Vagina (tissue), 2 donors: ENCODE measurements at places on chromosomes 13 and 19.
A peak's percentile ranks its signal among the peaks of the same experiment; 100 is the strongest.

GRCh38 chr13:24147570-24147963 lies 13.0 kb upstream of the SPATA13 start:
- DNase-seq, result no peak

DNA sequence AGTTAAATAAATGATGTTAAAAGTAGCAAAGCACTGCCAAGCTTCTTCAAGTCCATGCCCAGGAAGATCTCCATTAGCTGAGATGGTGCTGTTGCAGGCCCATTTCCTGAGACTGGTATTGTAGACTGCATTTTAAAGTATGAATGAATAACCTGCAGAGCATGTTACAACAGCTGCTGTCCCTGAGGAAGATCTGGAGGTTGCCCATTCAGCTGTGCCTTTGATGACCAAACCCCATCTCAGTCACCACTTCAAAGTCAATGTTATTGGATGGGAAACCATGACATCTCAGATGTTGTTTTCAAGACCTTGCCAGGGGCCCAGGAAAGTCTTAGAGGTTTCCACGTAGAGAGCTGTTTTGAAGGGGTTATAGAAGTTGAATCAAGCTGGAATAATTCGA lies 281.3 kb downstream of the MTUS2 start:
- DNase-seq, result no peak

GRCh38 chr13:104847922-104848321 lies 1687.5 kb downstream of the EFNB2 start:
- no peak for DNase-seq

- DNase-seq, result no peak
Observed at GRCh38 chr13:74023484-74023883, 110.7 kb downstream of the KLF12 start.

GRCh38 chr13:66399873-66400272 lies 830.3 kb downstream of the PCDH9 start:
- DNase-seq, result no peak

DNA sequence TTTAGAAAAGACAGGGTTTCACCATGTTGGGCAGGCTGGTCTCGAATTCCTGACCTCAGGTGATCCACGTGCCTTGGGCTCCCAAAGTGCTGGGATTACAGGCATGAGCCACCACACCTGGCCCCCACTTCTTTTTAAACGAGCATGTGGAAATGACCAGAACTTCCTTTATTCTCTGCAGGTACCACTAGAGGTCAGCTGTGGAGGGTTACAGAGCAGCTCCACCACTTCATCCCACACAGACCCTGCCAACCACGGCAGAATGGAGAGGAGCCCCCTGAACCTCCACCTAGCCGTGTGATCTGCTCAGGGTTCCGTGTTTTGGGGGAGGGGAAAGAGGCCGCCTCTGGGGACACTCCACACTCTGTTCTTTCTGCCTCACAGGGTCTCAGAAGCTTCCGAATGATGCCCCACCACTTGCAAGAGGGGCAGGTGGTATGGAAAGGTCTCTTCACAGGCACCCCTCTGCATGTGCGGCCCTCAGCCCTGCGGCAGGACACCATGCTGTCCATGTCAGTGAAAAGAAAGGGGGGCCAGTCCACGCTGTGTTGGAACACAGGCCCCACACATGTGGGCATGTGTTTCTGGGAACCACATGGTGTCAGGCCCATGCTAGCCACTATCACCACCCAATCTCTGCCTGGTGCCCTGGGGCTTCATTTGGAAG lies 465.0 kb downstream of the TSHZ3 start:
- peak; percentile 64 for DNase-seq

DNA sequence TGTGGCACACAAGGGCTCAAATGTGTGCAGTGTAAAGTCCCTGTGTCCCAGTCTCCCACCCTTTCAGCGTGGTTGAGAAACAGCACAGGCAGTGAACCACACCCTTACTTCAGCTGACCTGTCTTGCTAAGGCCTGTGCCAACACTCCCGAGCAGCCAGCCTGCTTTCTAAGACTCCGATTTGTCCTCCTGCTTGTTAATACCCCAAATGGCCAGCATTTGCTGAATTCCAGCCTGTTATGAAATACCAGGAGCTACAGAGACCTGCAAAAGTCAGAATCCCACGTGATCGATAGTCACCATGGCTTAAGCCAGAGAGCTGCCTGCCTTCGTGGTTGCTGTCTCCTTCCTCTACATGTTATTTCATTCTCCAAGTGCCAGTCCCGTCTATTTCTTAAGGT lies 200.5 kb downstream of the FGF9 start:
- DNase-seq, result no peak

GRCh38 chr13:59960683-59961082 lies 203.0 kb downstream of the DIAPH3 start:
- DNase-seq, result no peak

- DNase-seq, result no peak
Observed at GRCh38 chr19:20278342-20278741, 111.3 kb downstream of the ZNF486 start.

DNA sequence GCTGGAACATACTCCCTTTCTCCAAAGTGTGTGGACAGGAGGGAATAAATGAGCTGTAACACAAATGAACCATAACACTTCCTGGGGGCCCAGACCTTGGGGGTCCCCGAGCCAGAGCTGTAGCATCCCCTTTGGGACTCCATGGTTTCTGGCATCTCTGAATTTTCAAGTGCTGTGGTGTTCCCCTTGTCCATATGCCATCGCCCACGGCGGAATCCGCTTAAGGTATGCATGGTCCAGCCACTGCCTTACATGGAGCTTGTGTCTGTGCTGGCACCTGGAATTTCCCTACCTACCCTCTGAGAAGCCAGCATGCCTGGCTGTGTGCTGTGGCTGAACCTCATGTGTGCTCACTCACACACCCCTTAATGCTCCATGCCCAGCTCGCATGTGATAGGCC lies 943.6 kb downstream of the SLITRK1 start:
- no peak for DNase-seq

DNA sequence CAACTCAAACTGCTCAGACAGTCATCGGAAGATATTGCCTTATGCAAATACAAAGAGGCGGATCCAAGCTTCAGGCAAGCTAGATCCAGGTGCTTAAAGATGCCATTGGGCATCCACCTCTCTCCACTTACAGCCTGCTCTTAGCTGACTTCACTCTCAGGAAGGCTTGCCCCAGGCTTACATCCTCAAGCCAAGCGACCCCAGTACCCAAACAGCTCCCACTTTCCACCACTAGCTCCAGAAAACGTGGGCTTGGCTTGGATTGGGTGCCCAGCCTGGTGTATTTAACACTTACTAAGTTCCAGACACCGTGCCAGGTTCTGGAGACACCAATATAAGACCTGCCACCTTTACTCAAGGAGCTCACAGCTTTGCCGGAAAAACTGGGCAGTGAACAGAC lies 142.1 kb upstream of the VSTM2B start:
- DNase-seq, result peak; percentile 37

- no peak for DNase-seq
Observed at GRCh38 chr19:8973501-8974091, 36.6 kb downstream of the MUC16 start.

GRCh38 chr13:35923347-35923746 lies 207.8 kb downstream of the DCLK1 start:
- DNase-seq, result no peak

GRCh38 chr19:48500830-48501493 lies 10.7 kb downstream of the LMTK3 start:
- no peak for DNase-seq

DNA sequence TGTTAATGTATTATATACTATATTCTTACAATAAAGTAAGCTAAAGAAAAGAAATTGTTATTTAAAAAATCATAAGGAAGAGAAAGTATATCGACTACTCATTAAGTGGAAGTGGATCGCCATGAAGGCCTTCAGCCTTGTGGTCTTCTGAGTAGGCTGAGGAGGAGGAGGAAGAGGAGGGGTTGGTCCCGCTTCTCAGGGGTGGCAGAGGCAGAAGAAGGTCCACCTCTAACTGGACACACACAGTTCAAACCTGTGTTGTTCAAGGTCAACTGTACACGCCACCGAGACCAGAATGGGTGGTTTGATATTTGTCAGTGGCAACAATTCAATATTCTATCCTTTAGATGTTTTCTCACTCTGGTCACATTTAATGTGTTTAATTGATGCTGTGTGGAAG lies 67.2 kb downstream of the ALOX5AP start:
- DNase-seq, result no peak

GRCh38 chr13:86003029-86003428 lies 203.8 kb upstream of the SLITRK6 start:
- DNase-seq, result no peak

DNA sequence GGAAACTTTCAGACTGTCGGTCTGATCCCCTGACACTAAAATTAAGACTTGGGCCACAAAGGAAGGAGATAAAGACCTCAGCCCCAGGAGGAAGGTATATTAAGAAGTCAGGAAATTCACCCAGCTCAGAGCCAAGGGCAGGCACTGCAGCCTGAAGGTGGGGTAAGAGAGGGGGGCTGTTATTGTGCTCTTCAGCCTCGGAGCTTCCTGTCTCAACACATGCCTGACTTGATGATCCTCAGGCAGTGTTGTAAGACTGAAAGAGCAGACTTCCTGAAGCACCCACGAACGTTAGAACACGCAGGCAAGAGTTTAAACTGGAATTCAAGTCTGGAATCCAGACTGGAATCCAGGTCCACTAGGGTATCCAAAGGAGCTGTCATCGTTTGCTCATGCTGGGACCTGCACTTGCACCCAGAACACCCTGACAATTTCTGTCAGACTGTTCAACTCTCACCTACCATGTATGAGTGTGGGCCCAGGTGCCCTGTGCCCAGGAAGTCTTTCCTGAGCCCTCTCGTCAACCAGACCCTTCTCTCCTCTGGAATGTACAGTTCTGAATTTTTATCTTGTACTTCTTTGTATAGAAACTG lies 10.7 kb upstream of the FLT1 start:
- DNase-seq, result no peak

GRCh38 chr19:15971224-15971780 lies 22.5 kb downstream of the OR10H4 start:
- DNase-seq, result no peak

GRCh38 chr19:50333737-50334617 lies 4.8 kb upstream of the KCNC3 start:
- DNase-seq, result no peak

- DNase-seq, result no peak
Observed at GRCh38 chr13:95418946-95419345, 117.7 kb upstream of the ABCC4 start.

DNA sequence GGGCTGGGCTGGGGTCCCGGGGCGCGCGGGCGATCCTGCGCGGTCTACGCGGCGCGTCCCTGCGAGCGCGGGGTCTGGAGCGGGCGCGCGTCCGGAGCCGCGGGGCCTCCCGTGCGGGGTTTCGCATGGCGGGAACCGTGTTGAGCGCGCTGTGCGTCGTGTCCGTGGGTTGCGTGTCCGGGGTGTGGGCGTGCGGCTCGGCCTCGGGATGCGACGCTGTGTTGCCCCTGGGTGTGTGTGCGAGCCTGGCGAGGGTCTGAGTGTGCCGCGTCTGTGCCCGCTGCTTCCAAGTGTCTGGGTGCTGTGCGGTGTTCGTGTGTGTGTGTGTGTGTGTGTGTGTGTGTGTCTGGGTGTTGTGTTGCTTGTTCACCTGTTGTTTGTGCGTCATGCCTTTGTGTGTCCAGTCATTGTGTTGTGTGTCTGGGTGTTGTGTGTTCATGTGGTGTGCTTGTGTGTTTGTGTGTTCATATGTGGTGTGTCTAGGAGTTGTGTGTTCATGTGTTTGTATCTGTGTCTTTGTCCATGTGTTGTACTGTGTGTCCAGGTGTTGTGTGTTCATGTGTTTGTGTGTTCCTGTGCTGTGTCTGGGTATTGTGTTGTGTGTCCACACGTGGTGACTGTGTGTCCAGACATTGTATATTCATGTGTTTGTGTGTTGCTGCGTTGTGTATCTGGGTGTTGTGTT lies 552 bp downstream of the PLK5 start:
- no peak for DNase-seq

DNA sequence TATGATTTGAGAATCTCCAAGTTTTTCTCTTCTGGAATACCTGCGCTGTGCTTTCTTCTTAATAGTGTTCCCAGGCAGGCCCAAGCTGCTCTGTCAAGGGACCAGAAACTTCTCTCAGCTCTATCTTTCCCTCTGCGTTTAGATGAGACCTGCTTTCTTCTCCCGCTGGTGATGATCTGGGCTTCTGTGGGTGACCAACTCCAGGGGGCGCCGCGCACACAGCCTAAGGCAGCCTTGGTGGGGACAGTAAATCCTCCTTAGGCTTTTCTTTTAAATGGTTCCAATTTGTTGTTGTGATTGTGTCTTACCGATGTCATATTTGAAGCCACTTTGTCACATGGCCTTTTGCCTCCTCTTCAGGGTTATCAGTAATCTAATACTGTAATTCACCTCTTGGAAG lies 439.4 kb upstream of the KLF12 start:
- DNase-seq, result no peak

- DNase-seq, result no peak
Observed at GRCh38 chr13:62432906-62433305, 1017.3 kb upstream of the PCDH20 start.

GRCh38 chr19:48819366-48819816 lies 8.6 kb upstream of the BCAT2 start:
- peak; percentile 97 for DNase-seq

GRCh38 chr19:15378534-15379082 lies 979 bp downstream of the AKAP8 start:
- DNase-seq, result no peak

DNA sequence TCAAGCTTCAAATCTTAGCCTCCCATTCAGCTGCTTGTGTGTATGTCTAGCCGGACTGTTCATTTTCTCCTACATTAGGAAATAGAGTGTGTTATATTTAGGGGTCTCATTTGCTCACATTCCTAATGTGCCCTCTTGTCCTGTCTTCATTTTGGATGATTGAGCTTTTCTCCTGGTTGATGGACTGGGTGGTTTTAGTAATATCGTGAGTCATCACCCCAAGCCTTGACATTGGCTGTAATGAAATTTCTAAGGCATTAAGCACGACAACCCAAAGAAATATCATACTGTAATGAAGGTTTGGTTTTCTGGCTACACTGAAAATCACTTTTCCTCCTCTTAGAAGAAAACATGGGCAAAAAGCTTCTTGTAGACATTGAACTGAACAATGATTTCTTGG lies 110.7 kb upstream of the WASF3 start:
- no peak for DNase-seq

DNA sequence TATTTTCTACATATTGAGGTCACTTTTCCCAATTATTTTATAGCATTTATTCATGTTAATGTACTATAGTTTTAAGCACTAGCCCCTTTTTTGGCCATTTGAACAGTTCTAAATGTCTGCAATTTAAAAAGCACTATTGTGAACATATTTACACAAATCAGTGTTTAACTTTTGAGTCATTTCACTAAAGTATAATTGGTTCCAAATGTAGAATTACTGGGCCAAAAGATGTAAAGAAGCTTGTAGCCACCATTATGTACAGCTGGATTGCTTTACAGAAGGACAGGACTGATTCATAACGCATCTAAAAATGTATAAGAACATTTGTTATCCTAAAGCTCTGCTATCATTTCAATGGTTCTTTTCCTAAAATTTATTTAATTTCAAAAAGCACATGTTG lies 16.6 kb upstream of the ATP12A start:
- no peak for DNase-seq

- DNase-seq, result no peak
Observed at GRCh38 chr13:111203736-111204389, 88.8 kb downstream of the ARHGEF7 start.

- no peak for DNase-seq
Observed at GRCh38 chr19:49057636-49058234, at the start of gene CGB7. CGB7 (minus strand) TSS chr19:49057749; CDS start chr19:49055375, 2,374 bp downstream.
